Activated CD4-positive, alpha-beta T cell treated with anti-CD3 and anti-CD28 coated beads for 48 hours (primary cell): ENCODE measurements at places on chromosomes 4 and X.
A peak's percentile ranks its signal among the peaks of the same experiment; 100 is the strongest.

- no peak for DNase-seq
These were observed 1167.8 kb upstream of the PRKX start for GRCh38 chrX:4881277-4881676.

DNA sequence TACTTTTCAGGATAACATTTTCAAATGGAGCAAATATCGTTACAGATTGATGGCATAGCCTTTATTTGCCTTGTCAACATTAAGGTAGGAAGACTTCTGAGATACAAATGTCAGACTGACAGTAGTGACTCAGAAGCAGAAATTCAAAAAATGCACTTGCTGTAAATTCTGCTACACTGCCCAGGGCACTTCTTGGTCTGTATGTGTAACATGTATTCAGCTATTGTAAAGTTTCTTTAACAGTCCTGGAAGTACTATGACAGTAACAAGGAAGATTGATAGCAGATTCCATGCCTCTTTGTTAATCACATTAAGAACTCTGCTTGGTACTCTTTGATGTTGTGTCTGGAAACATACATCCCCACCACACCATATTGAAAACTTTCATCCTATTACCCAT is 69.6 kb upstream of the PCDH18 start:
- DNase-seq: no peak

DNA sequence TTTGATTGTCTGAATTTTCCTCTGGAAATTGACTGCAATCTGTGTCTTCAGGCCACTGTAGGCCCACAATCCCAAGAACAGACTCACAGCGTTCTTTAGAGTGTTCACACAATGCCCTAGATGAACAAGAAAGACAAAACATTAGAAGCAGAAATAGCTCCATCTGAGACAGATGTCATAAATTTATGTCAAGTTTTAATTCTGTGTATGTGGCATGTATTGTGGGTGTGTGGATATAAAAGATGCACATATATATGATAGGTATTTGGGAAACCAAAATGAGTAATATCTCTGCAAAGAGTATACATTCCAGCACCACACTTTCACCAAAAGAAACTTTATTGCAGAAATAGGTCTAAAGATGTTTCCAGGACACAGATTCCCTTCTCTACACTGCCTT is 176.1 kb downstream of the CORIN start:
- no peak for DNase-seq

DNA sequence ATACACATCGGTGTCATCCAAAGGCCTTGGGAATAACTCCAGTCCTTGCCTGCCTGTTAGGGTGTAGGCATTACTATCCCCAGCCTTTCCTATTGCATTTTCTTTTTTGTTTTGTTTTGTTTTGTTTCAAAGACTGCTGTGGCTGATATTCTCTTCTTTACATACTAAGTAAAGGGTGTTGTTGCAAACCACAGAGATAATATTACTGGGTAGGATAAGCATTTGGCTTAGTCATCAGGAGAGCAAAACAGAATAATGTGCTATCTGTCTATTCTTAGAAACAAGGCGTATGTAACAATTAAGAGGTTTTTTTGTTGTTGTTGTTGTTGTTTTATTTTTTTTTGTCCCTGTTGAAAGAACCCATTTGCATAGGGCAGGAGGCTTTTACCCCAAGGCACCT is 41.8 kb downstream of the UGT2B28 start:
- DNase-seq: no peak

GRCh38 chr4:172390331-172390730 is 577.1 kb downstream of the GALNTL6 start:
- no peak for DNase-seq

DNA sequence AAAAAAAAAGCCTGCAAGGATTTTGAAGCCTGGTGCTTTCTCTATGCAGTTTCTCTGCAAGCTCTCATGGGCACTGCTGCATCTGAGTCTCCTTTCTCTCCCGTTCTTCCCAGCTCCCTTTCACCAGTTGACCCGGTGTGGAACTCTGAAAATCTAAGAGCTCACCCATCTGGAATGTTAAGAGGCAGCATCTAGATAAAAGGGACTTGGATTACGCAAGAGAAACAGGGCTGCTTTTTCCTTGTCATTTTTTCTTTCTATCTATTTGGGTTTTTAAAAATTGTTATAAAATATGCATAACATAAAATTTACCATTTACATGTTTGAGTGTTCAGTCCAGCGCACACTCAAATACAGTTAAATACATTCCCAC is 95.2 kb upstream of the RPS6KA3 start:
- no peak for DNase-seq

- no peak for DNase-seq
These were observed 252.7 kb upstream of the JADE1 start for GRCh38 chr4:128556756-128557155.

DNA sequence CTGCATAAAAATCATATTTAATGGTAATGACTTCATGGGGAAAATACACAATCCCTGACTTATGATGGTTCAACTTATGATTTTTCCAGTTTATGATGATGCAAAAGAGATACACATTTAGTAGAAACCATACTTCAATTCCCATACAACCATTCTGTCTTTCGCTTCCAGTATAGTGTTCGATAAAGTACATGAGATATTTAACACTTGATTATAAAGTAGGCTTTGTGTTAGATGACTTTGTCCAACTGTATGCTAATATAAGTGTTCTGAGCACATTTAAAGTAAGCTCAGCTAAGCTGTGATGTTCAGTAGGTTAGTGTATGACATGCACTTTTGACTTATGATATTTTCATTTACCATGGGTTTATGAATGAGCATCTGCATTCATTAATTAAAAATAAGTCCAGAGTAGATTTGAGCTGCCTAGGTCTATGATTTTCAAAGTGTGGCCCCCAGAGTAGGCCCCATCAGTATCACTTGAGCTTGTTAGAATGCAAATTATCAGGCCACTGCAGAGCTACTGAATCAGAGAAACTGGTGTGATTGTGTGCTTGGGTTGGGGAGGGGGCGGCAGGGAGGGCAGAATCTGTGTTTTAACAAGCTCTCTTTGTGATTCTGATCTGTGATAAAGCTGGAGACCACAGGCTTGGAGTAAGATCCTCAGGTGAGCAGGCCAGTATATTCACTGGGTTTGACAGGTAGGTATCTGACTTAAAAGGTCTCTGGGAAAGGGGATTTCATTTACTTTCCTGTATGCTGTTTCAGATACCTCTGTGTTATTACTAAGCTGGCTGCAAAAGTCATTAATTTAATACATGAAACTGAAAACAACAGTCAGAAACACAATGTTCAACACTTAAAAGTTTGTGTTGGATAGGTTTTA is 8.4 kb downstream of the ATP10D start:
- DNase-seq: no peak

DNA sequence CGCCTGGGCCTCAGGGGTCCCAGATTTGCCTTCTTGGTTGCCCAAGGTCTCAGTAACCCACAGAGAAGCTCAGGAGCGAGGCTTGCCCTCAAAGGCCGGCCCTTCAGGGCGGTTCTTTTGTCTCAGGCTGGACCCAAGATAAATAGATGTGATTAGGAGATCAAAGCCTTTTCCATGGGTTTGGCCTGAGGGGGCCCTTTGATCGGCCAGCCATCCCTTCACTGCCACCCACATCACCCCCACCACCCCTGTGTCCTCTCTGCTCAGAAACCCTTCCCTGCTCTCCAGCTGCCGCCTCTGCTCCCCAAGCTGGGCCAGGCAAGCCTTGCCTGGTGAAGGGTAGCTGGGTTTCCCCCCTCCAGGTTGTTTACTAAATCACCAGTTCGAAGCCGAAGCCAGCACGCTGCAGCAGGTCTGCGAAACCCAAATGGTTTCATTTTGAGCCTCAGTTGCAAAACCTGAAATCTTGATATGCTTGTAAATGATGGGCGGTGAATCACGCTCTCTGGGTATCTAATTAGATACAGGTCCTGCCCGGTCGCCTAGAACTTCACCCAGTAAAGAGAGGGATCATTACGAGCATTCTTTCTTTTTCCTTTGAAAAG is 202.6 kb upstream of the BCOR start:
- peak; percentile 33 for DNase-seq

GRCh38 chr4:183181081-183181480 is 82.0 kb downstream of the WWC2 start:
- DNase-seq: no peak

DNA sequence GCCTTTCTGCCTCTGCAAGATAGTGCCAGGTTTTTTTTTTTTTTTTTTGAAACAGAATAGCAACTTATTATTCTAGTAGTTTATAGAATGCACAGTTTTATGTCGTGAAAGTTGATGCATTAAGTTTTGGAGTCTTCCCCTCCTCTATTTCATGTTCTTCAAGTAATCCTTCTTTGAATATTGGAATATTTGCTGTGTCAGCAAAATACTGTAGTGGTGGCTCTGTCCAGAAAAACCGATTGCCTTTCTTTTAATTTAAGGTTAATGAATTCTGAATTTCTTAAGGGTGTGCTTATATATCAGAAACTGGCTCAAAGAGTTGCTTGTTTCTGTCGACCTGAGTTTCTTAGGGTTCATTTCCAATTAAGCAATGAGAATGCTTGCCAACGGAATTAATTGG is 34.8 kb upstream of the TMSB15B start:
- no peak for DNase-seq

- DNase-seq: no peak
These were observed at the start of gene TMPRSS11B for GRCh38 chr4:68245594-68245993. TSS of gene TMPRSS11B (minus strand) at chr4:68245694. CDS start at chr4:68245558, 136 bp downstream.

DNA sequence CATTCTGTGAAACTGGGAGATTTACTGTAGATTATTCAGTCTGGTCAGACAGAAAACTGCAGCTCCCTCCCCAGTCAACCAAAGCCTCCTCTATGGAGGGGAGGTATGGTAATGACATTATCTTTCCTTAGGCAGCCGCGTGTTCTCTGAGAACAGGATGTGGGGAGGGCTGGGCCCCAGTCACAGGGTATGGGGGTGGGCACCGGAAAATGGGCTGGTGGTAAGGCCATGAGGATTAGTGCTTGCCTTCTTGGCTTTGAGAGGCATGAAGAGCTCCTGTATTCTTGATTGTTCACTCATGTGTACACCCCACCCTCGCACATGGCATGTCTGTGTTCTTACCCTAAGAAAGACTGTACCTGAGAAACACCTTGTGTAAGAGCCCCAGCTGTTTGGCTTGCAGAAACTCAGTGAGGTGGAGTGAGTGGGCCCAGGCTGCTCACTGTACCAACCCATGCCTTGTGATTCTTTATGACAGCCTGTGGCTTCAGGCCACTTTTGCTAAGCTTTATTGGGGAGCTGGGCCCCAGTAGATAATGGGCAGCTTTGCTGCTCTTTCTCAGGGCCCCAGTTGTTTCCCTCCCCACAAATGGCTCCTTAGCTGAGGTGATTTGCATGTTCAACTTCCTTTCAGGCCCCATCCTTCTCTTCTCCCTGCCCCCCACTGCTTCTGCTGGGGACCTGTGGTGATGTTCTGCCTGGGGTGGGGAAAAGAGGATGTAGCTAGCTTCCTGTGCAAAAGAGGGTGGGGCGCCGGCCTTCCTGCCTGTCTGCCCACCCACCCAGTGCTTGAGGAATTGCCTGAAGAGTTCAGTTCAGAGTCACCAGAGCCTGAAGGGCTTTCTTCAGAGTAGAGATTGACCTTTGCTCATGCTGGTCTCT is 30.7 kb downstream of the MSN start:
- DNase-seq: peak; percentile 80

DNA sequence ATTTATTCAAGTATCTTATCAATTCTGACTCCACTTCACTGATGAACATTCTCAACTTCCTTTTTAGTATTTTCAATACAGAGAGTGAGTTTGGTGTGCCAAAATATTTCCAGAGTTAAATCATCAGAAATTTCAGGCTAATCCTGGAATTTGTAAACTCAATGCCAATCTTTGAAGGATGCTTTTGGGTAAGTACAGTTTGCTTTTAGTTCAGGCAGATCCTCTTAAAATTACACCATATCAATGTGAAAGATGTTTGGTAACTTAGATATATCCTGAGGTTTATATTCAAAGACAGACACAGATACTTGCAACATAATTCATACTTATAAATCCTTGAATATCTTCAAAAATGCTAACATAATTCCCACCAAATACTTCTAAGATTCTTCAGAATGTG is 76.0 kb upstream of the FAM47B start:
- DNase-seq: no peak

- no peak for DNase-seq
These were observed 946.6 kb downstream of the STIM2 start for GRCh38 chr4:27807207-27807606.

DNA sequence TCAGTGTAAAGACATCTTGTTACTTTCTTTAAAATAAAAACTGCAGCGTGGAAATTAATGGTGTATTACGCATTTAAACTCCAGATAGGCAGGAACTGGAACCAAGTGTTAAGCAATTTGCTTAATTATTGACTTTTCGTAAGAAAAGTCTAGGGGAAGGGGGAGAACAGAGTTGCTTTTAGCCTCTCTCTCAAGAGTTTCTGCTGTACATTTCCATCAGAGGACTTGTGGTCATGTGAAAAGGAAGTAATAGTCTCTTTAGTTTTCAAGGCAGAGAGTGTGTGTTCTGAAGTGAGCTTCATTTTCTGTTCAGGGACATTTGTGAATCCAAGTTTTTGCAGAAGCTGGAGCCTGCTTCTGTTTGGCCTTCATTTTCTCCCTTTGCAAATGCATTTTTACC is 127.2 kb downstream of the UBE2K start:
- DNase-seq: no peak

GRCh38 chr4:181528570-181529184 is 714.5 kb upstream of the TENM3 start:
- DNase-seq: peak; percentile 45

DNA sequence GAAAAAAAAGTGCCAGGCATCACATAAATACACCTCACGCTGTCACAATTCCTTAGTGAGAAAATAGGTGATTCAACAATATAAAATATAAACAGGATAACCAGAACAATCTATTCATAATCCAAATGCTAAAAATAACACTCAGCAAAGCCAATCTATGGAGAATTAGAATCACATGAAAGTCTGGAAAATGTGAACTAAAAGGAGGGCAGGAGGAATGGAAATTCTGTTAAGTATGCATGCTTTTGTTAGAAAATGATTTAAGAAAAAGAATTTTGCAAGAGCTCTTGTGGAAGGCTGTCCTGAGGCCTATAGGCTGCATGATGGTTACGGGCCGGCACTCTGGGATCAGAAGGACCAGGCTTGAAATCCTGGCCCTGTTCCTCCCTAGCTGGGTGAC is 70.6 kb upstream of the PROM1 start:
- no peak for DNase-seq

DNA sequence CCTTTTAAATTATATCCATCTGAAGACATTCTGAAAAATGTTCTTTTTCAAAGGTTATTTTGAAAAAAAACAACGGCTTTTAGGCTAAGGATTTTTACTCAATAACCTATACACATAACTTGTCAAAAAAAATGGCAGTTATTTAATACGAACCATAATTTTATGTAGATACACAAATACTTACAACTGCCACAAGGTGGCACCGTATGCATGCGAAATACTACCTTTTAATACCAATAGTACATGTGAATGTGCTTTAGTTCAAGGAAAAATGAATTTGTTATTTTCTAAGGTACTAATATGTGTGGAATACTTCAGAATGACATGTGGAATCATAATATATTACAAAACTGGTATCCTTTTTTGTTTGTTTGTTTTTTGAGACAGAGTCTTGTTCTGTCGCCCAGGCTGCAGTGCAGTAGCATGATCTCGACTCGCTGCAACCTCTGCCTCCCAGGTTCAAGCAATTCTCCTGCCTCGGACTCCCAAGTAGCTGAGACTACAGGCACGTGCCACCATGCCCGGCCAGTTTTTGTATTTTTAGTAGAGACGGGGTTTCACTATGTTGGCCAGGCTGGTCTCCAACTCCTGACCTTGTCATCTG is 4.6 kb upstream of the MAD2L1 start:
- DNase-seq: peak; percentile 46

- no peak for DNase-seq
These were observed 52.4 kb upstream of the PRDM8 start for GRCh38 chr4:80144676-80145470.

GRCh38 chrX:13101441-13102139 is 57.2 kb upstream of the FAM9C start:
- peak; percentile 55 for DNase-seq

- no peak for DNase-seq
These were observed 84.8 kb downstream of the PDE5A start for GRCh38 chr4:119543779-119544178.
